ENCODE measurements at places on chromosomes 7 and 10.
A peak's percentile ranks its signal among the peaks of the same experiment; 100 is the strongest.

DNA sequence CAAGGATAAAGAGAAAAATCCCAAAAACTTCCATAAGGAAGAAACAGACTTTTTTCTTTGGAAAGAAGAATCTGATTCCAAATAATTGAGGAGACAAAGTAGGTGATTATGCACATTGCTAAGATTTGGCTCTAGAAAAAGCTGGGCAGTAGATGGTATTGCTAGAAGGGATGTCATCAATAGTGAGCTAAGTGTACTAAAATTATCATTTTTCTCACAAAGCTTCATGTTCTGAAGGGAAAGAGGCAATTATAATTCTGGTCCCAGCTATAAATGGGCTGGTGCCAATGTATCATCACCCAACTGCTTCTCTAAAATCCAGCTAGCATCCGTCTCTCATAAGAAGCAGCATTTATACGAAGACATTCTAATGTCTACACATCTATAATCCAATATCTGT is 23.9 kb downstream of the STEAP1 start:
- DNase-seq = no peak

DNA sequence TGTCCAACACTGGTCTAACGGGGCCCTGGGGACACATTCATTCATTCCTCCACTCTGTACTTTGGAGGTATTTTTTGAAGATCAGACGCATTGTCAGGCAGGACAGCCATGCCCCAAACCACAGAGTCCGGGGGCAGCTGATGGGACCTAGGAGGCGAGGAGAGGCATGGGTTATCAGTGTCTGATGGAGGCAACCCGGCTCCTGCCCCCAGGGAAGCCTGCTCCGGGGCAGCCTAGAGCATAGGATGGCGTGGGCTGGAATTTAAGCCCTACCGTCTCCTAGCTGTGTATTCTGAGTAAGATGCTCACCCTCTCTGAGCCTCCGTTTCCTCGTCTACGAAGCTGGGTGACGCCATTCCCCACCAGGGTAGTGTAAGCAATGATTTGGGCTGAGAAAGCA is 55.4 kb upstream of the ELN start:
- DNase-seq = no peak

GRCh38 chr10:54906940-54907339 is 105.9 kb upstream of the PCDH15 start:
- DNase-seq = no peak

DNA sequence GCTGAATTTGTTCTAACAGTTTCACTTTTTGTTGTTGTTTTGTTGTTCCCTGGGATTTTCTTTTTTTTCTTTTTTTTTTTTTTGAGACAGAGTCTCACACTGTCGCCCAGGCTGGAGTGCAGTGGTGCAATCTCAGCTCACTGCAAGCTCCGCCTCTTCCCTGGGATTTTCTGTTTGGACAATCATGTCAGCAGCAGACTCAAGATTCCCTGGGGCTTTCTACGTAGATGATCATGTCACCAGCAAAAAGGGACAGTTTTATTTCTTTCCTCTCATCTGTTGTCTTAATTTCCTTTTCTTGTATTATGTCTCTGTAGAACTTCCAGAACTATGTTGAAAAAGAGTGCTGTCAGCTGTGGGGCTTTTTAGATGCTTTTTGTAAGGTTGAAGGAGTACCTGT is 241.4 kb downstream of the TNS3 start:
- DNase-seq = no peak

DNA sequence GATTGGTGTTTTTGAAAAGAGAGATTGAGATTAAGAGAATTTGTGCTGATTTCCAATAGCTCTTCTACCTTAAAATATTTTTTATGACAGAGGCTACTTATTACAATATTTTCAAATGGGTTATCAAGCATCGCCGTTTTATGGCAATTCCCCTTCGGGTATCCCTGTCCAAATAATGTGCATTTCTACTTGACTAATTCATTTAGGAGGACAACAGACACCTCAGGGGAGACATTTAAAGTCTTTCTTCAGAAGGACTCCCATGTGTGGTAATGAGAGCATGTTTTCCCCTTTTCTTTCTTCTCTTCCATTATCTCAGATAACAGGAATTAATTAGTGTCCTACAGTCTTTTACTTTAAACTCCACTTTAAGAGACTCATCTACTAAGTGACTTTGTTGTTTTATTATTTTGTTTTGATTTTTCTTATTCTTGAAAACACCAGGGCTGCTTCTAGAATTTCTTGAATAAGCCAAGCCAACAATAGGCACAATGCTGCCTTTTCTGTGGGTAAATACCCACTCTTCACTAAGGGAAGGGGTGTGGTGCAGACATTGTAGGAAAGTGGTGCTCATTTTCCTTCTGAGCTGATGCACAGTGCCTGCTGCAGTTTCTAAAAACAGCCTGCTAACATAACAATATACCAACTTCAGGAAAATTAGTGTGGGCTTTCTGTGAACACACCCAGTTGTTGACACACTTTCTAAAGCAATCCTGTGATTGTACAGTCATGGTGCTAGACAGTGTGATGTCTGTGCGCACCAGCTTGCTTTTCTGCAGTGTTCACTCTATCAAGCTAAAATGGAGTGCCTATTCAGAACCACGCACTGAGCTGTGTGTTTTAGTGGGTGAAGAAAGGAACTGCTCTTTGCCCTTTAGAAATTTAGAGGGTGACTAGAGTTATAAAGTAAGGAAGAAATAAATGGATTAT is 597.7 kb downstream of the NRG3 start:
- no peak for DNase-seq

DNA sequence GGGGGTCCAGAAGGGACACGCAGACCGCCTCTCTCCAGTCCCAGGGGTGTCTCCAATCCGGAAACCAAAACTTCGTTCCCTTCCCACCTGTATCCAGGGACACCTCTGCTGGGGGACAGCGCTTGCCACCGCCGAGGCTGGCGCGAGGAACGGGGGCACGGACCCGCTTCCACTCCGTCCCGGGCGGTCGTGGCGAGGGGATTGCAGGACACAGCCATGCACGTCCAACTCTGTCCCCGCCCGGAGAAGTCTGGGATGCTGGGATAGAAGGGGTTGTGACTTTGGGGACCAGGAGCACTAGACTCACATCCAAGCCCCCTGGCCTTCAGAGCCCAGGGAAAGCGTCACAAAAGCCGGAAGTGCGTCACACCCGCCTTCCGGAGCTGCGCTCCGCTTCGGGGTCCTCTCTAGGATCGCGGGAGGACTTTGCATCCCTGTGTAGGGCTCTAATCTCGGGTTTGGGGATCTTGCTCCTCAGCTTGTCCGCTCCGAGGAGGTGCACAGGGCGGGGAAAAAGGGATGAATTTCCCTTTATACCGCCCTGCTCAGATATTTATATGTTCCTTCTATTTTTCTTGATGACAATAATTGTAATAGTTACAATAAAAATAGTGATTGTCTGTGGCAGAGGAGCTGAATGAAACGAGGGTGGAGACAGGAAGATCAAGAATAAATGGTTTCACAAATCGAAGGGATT is at the start of gene FAM200A:
TSS of gene FAM200A (minus strand) at position 348 of the 697 bp plus-strand sequence. CDS start 3,707 bp downstream, outside the sequence.
- peak; percentile 92 for DNase-seq

- peak; percentile 81 for DNase-seq
Measured at GRCh38 chr10:72162978-72163377, 52.8 kb upstream of the ANAPC16 start.

DNA sequence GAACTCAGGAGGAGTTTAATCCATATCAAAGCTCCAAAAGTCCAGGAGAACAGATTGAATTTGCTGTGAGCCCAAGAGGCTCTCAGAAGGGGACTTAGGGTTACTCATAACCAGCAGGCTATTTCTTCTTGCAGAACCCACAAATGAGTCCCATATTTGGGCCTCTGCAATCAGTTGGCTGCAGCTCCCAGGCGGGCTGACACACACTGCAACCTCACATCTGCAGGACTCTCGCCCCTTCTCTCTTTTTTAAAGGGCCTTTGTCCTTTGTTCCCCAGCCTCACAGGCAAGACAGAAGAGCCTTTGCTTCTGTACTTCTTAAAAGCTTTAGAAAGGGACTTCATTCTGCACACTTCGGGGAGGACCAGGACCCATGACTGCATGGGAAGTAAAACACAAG is 26.7 kb downstream of the CREB3L2 start:
- peak; percentile 79 for DNase-seq

- peak; percentile 72 for DNase-seq
Measured at GRCh38 chr7:77933394-77933793, 134.8 kb downstream of the PHTF2 start.
